Germinal center (tissue), 1 donor: ENCODE measurements at places on chromosomes 4 and X.

- DNase-seq: no peak
Measured at GRCh38 chrX:103503163-103503852, 16.0 kb downstream of the RAB40A start.

DNA sequence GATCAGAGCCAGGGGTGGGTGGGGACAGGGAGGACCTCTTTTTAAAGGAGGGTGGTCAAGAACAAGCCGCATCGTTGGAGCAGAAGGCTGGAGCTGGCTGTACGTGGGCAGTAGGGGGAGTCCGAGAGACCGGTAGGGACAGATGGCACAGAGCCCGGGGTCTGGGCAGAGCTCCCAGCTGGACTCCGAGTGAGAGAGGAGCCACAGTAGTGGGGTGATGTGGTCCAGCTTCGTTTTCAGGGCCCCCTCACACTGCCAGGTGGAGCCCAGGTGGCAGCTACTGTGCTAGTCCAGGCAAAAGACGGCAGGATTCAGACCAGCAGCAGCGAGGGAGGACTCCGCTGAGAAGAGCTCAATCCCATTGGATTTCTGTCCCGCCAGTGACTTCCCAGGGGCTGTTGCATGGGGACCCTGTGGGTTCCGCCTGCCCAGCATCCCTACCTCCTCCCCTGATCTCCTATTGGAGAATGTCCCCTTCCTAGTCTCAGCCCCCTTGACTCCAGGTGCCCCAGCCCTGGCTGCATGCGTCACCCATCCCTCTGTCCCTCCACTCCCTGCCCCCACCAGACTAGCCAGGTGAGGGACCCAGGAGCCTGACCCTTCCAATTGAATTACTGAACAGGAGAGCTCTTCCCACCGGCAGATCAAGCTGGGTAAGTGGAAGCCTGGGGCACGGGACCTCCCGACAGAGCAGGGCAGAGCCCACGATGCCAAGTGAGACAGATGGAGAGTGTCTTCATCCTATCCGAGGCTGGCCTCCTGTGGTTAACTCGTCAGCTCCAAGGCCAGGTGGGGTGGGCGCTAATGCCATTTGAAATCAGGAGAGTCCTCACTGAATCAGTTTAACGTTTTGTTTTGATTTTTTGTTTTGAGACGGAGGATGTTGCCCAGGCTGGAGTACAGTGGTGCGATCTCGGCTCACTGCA is 2.9 kb downstream of the ARHGAP4 start:
- DNase-seq: no peak

- no peak for DNase-seq
Measured at GRCh38 chr4:86685401-86685800, 91.3 kb downstream of the PTPN13 start.

- peak; percentile 1 for DNase-seq
Measured at GRCh38 chr4:103400405-103400804, 202.3 kb upstream of the CENPE start.

GRCh38 chrX:111830571-111830970 is 45.4 kb upstream of the TRPC5OS start:
- no peak for DNase-seq

DNA sequence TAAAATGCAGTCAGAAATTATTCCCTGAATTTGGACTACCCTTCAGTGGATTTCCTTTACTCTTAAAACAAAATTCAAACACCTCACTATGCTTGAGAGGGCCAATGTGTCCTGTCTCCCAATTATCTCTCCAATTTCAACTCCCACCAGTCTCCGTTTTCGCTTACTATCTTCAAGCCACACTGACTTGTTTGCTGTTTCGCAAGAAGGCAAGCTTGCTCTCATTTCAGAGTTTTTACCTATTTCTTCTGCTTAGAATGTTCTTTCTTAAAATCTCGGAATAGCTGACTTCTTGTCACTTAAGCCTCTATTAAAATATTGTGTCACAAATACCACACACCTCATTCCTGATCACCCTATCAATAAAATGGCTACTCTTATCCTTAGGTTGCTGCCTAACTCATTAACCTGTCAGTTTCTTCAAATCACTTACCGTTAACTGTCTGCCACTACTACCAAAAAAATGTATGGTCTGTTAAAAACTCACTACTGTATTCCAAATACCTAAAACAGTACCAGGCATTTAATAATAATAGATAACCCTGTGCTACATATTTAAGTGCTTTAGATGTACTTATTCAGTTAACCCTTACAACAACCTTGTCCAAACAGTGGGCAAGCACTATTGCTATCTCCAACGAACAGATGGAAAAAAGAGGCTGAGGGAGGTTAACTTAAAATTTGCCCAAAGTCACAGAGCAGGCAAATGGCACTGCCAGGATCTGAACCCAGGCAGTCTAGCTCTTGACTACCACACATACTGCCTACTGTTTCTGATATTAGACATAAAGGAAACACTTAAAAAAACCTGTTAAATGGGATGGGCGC is 2.9 kb downstream of the UBA6 start:
- no peak for DNase-seq

DNA sequence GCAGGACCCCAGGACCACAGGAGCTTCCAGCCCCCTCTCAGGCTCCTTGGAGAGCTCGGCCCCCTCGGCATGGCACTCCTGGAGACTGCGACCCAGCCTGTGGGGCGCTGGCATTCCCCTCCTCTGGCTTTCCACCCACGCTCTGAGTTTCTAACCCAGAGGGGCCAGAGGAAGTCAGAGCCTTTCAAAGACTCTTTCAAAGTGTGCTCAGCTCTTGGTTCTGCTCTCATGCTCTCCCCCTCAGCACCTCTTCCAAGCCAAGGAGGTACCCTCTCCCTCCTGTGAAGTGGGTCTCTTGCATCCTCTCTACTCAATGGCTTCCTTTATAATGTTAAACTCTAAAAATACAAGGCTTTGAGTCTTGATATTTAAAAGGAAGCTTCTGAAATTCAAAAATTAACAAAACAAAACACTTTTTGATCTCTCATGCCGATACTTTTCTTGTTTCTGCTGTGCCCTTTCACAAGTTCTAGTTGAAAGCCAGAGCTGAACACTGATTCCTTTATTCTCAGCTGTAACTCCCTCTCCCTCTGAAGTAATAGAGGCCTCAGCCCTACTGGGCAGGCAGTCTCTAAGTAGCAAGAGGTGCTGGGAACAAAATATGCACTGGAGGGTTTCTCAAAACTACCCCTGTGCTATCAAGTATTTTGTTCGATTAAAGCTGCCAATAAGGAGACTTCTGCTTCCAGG is 82.8 kb downstream of the NAT8L start:
- no peak for DNase-seq

- DNase-seq: no peak
Measured at GRCh38 chrX:3017492-3017891, 11.1 kb downstream of the ARSH start.

DNA sequence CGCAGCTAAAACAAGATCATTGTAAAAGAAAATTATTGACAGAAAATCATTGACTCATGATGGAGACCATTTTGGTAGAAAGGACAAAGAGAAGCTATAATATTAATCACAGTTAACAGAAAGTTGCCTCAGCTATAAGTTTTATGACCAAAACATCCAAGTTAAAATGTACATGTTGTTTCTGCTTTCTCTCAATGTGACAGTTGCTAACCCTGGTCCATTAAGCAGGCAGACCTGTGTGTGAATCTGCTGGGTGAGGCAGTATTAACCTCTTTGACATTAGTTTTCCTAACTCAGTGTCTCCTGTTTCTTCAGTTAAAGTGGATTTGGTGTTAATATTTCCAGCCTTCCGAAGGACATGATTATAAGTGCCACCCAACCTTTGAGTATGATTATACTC is 94.8 kb upstream of the DCLK2 start:
- DNase-seq: no peak

- DNase-seq: no peak
Measured at GRCh38 chrX:8179656-8180055, 8.6 kb upstream of the VCX2 start.

DNA sequence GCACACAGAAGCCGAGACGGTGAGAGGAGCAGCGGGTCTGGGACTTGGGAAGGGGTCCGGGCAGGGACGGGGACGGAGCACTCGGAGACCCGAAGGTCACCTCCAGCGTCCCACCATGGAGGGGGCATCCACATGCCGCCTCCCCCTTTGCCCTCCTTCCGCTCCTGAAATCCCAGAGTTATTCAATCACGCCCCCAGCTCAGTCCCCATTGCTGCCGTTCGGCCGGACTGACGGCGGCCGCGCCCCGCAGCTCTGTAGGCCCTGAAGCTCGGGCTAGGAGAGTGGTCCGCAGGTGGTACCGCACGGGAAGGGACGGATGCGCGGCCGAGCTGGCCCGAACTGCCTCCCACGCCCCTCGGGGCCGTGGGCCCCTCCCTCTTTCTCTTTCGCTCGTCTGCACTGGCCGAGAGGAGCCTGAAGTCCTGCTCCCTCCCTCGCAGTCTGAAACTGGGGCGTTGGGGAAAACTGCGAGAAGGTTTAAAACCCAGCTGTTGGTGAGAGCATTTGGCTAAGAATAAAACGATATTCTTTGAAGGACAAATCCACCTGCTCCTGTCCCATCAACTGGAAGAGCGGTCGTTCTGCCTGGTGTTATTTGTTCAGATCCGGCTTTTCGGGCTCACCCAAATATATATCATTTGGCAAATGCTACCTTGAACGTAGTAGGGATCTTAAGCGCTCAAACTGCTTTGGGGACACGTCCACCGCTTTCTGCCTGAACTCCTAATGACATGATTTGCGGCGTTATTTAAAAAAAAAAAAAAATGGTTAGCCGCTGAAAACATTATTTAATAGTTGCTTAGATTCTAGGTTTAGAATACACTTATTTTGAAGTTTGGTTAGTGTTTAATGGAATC is 719 bp downstream of the USO1 start:
- peak; percentile 57 for DNase-seq

DNA sequence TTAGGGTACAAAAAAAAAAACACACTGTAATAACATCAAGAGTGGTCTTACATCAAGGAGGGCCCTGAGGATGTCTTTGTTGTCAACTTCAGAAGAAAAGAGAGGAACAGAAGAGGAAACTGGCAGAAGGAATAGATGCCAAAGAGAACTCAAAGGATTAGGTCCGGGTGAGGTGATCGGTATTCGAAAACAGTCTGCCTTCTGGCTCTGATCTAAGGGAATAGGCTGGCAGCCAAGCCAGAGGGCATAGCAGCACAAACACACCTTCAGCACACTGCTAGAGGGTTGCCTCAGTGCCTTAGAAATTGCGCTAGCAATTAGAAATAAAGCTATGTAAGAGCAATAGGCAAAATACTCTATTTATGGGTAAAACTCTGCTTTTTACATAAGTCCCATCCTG is 91.4 kb upstream of the TTC29 start:
- no peak for DNase-seq

GRCh38 chr4:120202222-120202621 is 135.6 kb upstream of the MAD2L1 start:
- no peak for DNase-seq
